GOT3 (cell line): ENCODE measurements at places on chromosomes 11 and 22.

DNA sequence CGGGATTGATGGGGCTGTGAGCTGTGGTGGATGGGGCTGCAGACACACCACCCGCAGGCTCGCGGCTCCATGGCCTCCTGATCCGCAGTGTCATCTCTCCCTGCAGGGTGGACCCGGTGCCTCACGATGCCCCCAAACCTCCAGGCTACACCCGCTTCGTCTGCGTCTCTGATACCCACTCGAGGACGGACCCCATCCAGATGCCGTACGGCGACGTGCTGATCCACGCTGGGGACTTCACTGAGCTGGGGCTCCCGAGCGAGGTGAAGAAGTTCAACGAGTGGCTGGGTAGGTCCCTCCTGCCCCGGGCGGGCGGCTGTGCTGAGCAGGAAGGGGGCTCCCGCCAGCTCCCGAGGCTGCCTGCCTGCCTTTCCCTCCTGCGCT is 23.1 kb downstream of the MPPED1 start:
- no peak for DNase-seq

DNA sequence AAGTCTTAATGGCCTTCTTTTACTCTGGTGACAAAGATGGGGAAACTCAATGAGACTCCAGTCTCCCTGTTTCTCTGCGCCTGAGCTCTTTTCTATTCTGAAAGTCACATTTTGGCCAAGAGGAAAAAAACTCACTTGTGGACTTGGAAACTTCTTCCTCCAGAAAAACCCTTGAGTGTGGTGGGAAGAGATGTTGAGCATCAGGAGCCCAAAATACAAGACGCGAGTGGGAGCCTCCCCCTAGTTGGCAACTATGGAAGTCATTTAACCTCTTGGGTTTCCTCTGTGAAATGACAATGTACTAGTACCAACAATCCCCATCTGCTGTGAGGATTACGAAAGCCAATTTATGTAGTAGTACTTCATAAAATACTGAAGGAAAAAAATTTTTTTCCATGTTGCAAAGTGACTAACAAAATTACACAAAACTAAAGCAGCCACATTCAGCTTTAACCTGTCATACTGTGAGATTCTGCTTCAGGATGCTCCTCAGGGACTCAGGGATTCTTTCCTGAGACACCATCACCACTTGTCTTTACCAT is 524 bp upstream of the SLC25A17 start:
- no peak for DNase-seq

GRCh38 chr11:2862395-2863275 is 22.9 kb downstream of the CDKN1C start:
- no peak for DNase-seq

- no peak for DNase-seq
Measured at GRCh38 chr22:19863571-19863970, 8.9 kb upstream of the GNB1L start.

- no peak for DNase-seq
Measured at GRCh38 chr22:37187891-37188761, at the start of gene C1QTNF6. TSS of gene C1QTNF6 (minus strand) at chr22:37188247. CDS start at chr22:37188213, 34 bp downstream.

DNA sequence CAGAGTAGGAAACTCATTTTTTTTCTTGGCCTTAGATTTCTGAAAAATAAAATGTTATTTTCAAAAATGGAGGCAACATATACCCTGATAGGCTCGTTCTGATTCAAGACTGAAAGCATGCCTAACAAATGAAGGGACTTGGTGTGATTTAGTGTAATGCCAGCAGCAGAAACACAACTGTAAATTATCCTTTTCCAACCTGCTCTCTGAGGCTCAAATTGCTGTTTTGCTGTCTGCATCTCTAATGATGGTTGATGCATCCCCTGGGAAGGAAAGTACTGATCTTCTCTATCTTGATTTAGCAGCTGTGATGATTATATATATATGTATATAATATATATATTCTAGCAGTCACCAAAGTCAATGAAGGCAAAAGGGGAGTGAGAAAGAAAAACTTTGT is 537.2 kb upstream of the API5 start:
- no peak for DNase-seq

- no peak for DNase-seq
Measured at GRCh38 chr11:88345408-88345807, 7.9 kb upstream of the CTSC start.

DNA sequence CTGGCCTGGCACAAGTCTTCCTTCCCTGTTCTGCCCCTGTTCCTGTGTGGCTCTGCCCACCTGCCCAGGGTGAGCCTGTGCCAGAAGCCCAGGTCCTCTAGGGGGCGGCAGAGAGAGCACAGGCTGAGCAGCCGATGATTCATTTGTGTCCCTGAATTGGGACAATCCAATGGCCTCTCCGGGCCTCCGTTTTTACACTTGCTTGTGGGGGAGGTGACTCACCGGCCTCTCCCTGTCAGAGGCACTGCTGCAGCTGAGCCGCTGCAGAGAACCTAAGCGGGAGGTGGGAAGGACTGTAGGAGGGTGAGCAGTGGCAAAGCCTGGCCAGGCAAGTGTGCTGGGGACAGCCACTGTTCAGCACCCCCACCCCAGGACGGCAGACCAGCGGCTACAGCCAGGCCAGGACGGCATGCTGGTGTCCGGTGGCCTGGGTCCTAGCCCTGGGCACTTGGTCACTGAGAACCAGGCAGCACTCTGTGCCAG is 65.2 kb upstream of the LMO1 start:
- DNase-seq: peak; percentile 2

DNA sequence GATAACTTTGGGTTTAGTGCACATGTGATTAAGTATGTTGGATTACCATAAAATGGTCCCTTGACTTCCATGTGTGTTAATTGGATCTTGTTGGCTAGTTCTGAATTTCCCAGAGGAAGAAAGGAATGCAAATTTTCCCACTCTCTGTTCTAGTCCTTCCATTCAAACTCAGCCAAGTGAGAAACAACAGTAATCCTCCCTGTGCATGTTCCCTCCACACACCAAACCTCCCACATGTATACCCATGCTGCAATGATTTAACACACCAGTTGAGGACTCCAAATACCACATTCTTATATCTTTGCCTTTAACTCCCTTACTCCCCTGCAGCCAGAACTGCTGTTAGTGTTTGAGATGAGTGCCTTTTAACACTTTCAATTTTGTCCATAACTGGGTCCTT is 1158.9 kb downstream of the DLG2 start:
- no peak for DNase-seq

- no peak for DNase-seq
Measured at GRCh38 chr11:72740060-72740424, 12.2 kb downstream of the ARAP1 start.

GRCh38 chr11:15189641-15190365 is 75.1 kb downstream of the INSC start:
- no peak for DNase-seq

- no peak for DNase-seq
Measured at GRCh38 chr11:80188076-80188627, 747.3 kb upstream of the TENM4 start.

GRCh38 chr11:8658321-8659057 is 24.0 kb downstream of the TRIM66 start:
- no peak for DNase-seq

GRCh38 chr11:10400856-10401255 is 54.2 kb upstream of the AMPD3 start:
- DNase-seq: no peak

DNA sequence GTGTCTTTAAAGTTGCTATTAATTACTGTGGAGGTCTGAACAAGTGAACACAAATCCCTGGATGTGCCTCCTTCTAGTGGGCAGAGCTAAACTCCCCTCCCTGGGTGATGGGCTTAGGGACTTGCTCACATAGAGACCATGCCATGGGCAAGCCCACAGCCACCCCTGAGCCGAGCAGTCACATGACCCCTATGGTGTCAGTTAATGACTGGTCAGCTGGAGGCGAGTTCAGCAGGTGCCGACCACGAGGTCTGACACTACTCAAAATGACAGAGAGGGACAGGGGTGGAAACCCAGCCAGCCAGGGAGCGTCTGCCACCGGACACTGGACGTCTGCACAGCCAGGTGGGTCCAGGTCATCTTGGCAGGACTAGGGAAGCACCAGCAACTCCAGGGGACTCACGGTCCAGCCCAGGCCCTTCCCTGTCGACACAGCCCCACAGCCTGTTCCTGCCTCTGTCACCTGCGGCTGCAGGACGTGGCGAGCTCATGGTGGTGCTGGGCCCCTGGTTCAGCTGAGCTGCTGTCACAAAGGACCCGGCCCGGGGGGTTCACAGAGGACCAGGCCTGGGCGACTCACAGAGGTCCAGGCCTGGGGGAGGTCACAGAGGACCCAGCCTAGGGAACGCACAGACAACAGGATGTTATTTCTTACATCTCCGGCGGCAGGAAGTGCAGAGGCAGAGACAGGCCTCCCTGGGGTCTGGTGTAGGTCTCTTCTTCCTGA is 135.0 kb downstream of the BRD1 start:
- no peak for DNase-seq

DNA sequence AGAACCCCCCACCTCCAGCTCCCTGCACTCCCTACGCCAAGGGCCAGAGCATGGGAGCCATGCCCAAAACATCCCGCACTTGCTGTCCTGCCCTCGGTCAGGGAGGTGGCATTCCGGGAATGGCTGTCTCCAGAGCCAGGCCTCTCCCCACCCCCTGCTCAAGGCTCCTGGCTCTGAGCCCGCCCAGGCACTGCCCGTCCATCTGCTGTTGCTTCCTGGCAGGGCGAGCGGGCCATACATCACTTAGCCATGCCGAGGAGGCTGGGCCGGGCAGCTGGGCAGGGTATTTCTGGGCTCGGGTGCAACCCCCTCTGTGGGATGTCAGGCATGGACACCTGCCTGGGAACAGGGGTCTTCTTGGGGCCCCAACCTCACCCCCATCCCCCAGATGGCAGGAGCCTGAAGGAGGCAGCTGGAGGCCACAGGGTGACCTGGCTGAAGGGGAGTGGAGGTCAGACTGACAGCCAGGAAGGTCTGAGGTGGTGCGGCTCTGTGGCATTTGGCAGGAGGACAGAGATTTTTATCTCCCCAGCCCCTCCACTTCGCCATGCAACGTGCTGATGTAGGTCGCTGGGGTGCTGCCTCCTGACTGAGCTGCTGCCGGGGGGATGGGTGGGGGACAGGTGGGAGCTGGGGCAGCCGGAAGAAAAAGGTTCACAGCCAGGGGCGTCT is 8.7 kb upstream of the CABP7 start:
- no peak for DNase-seq

GRCh38 chr11:72793076-72793424 is 797 bp downstream of the STARD10 start:
- no peak for DNase-seq

- DNase-seq: peak; percentile 45
Measured at GRCh38 chr11:67356864-67357561, 3.7 kb upstream of the POLD4 start.
